ENCODE measurements at places on chromosomes 7 and 10.

- DNase-seq: peak; percentile 31
These were observed 125.6 kb downstream of the VIPR2 start for GRCh38 chr7:159019111-159019510.

DNA sequence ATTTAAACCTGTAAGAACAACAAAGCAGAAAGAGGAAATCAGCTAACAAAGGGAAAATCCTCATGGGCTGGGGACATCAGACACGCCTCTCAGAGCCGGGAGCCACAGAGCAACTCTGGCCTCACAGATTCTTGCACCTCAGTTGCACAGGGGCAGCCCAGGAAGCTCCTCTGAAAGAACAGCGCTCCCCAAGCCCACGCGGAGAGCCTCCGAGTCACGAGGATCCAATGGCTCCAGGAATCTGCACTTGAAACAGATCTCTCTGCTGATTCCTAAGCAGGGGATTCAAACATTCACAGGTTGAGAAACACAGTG lies 213.2 kb upstream of the MGMT start:
- DNase-seq: no peak

DNA sequence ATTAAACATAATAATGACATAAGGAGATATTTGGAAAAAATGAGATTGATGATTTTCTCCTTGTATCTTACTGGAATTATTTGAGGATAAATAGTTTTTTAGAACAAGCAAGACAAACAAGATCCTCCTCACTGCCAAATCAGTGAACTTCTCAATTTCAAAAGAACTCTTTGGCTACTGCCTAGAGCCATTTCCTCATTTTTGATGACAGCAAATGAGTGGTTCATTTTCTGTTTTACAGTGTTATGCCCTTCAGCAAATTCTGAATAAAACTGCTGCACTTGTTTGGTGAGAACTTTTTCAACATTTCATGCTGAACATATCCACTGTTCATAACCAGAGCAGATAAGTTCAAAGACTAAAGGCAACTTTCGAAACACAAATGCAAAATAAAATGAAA lies 42.5 kb upstream of the AHR start:
- DNase-seq: no peak

DNA sequence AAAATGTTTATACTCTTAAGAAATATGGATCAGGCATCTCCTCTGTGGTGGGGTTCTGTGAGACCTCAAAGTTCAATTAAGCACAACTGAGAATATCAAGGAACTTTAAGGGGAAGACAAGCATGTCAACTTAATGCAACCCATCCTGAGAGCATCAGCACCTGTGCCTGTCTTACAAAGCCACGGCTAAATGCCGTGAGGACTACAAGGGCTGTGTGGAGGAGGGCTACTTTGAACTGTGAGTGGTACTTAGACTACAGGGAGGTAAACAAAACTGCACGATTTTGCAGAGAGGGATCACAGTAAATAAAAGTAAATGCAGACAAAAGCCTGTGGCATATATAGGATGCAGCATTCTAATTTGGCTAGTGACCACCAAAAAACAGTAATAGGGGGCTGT lies 139.1 kb downstream of the ATE1 start:
- DNase-seq: no peak

GRCh38 chr7:2702594-2702957 lies 14.6 kb downstream of the AMZ1 start:
- no peak for DNase-seq

DNA sequence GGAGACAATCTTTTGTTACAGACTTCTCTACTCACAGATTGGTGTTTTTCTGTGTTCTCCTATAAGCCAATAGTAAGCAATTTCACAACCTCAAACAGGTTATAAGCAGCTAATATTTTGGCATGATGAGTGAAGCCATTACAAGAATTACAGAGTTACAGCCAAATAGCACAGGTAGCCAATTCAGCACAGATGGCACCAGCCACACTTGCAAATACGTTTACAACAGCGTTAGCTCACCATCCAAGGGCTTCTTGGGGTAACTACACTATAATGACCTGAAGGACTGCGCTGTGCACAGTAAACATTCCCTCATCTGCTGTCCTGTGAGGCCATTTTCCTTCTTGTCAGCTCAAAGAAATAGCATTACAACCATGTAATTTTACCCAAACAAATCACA lies 428.6 kb downstream of the TCERG1L start:
- DNase-seq: no peak

DNA sequence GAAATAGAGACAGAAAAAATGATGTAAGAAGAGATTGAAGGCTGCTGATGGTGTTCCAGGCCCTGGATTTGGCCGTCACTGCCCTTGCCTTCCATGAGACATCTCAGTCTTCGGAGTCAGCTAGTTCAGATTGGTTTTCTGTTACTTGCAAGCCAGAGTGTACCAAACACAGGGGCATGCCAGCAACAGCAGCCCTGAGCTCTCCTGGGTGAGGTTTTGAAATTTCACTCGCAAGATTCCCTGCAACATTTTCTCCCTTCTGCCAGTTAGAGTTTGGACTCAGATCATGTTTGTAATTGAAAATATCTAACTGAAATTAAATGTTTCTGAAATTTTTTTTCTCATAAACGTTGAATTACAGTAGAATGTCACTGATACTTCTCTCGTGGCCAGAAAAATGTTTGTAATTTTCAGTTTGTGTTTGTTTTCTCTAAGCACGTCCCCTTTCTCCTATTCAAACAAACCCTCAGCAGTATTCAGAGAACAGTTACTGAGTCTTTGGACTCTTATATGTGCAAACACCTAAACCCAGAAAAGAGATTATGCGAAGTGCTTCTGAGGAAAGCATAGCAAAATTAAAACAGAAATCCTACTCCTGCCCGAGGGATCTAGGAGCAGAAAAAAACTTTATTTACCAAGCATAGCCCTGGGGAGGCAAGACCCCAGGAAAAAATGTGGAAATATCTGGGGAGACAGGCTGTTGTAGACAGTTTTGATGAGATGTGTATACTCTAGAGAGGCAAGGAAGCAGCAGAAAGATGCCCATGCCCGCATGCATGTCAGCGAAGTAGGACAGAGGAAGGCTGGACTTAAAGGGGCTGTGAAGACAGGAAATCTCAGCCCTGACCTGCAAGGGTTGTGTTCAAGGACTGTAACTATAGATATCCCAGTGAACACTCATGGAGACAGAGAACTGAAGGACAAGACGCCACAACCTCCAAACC lies 43.0 kb upstream of the NAMPT start:
- DNase-seq: no peak

DNA sequence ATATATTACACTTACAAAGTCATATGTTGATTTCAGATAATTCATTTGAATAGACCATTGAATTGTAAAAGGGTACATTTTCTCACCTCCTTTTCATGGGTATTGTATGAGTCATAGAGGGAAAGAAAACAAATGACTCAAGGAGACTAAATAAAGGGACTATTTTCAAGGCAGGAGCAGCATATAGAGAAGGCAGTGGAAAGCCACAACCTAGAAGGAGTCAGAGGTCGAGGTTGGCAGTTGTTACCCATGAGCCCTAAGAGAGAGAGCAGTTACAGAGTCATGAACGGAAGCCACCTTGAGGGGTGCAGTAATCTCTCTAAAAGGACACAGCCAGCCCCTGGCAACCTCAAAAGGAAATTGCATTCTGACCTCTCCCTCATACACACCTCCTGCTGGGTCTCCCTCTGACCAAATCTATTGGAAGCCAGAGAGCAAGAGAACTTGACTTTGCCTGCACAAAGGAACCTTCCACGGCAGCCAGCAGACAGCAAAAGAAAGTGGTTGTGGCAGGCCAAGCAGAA lies 137.9 kb downstream of the GRM8 start:
- DNase-seq: no peak

GRCh38 chr10:29685506-29685905 lies 50.7 kb upstream of the SVIL start:
- no peak for DNase-seq

GRCh38 chr10:95532536-95532935 lies 28.6 kb downstream of the SORBS1 start:
- no peak for DNase-seq

GRCh38 chr10:48377751-48378530 lies 71.5 kb downstream of the MAPK8 start:
- DNase-seq: no peak

- DNase-seq: no peak
These were observed 4.6 kb downstream of the ASB4 start for GRCh38 chr7:95490231-95490762.

DNA sequence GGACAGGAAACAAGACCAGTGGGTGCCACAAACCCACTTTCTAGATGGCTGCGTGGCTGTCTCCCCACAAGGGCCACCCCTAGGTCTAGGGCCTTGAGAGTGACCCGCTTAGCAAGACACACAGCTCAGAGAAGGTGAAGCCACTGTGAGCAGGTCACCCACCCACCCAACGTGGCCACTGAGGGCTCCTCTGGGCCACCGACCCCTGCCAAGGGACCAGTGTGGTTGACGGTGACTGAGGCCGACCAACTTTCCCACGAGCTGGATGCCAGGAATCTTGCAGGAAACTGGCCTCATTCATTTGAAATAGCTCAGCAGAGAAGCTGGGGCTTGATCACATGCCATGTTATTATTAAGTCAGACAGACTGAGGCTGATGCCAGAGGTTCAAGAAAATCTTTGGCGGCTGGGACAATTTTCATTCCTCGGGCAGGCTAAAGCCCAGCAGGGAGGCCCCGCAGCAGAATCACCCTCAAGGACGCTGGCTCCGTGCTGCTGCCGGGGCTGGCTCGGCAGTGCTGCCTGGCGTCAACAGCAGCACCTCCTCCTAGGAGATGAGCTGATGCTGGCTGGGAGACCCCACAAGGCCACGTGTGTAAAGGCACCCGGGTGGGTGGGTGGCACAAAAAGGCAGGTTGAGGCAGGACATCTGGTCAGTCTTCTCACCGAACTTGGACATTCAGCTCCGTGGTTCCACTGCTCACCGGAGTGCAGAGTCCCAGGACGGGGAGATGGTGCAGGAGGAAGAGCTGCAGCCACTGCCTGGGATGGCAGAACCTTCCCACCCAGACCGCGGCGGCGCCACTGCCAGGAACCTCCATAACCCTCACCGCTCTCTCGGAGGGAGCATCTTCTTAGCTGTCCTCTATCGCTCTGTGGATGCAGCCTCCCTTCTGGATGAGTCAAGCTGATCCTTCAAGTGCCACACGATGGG lies 57.8 kb downstream of the ZRANB1 start:
- DNase-seq: no peak

- no peak for DNase-seq
These were observed 75.4 kb downstream of the CSTF2T start for GRCh38 chr10:51624013-51624412.

DNA sequence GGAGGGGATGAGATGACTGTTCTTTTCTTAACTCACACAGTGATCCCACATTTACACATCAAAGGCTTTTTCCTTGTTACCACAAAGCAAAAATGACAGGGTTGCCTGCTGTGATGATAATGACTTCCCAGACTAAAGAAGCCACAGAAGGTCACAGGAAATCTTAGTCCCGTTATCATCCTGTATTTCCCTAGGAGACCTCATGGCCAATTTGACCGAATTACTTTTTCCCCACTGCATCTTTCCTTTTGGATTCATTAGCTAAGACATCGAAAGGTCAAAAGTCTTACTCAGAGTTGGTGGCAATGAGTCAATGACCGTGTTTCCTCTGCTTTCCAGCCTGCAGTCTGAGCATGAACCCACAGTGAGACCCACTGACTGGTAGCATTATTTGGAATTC lies 130.1 kb upstream of the INHBA start:
- no peak for DNase-seq

DNA sequence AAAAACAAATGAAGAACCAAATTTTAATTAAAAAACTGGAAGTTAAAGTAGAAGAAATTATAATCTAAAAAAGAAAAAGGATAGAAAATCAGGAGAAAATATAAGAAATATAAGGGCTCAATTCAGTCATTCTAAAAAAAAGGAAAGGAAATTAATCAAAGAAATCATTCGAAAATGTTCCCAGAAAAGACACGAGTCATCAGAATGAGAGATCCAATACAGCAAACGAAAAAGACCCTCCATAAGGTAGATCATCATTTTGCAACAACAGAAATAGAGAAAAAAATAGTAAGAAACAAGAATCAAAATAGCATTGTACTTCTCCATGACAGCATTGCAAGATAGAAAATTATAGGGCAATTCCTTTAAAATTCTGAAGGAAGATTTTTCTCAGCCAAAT lies 22.5 kb upstream of the DGKI start:
- DNase-seq: no peak

- DNase-seq: no peak
These were observed 12.4 kb downstream of the DUSP5 start for GRCh38 chr10:110510086-110510485.

- DNase-seq: no peak
These were observed 24.3 kb upstream of the PDE1C start for GRCh38 chr7:32094516-32094915.

DNA sequence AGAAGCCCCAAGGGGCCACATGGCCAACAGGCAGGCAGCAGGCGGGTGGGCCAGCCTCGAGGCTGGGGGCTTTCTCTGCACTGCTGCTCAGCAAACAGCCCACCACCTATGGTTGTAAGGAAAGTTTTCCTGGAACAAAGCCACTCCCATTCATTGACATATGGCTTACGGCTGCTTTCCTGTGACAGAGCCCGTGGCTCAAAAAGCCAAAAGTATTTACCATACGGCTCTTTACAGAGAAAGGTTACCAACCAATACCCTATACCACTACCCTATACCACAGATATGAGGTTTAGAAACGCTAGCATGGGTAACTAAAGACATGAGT lies 152.7 kb downstream of the MAD1L1 start:
- DNase-seq: no peak

DNA sequence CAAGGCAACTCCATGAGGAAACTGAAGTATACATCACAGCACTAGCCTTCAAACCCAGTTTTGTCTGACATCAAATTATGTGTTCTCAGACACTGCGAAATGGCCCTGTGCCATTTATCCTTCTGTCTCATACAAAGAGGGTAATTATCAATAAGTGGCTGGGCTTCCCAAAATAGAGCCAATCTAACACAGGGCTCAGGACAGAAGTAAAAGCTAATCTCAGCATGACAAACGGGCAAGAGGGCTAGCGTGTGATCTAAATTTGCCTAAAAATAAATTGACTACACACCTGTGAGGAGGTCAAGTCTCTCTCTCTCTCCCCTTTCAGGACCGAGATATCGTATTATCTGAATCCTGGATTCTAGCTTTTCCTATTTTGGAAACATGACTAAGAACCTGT lies 67.2 kb downstream of the DGKB start:
- no peak for DNase-seq

DNA sequence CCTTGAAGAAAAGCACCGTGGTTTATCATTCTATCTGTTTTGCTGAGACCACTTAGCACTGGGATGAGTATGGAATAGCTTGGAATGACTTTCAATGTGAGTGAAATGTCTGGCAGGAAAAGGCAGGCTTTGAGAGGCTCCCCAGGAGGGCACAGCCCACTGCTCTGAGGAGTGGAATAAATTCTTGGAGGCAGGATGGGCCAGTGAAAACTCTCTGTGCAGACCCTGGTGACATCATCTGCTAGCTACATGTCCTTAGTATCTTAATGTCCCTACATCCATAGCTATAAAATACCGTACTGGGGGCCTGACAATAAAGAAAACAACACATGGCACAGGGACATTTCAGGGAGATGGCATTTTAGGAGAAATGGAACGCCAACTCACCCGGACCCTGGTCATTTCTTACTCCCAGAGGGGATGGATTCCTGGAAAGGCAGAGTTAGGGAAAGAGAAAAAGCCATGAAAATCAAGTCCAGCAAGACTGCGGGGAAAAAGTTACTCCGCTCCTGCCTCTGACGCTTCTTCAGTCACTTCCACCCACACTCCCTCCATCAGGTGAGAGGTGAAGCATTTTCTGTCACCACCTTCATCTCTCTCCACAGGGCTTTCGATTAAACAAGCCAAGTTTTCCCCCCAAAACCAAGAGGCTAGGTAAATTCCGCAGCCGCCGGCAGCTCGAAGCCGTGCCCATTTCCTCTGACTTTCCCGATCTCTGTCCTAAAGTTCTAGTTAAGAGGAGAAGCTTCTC lies 991 bp downstream of the ZNF239 start:
- DNase-seq: no peak

GRCh38 chr10:86699991-86700840 lies 31.9 kb downstream of the LDB3 start:
- DNase-seq: no peak
